ENCODE measurements at places on chromosomes 7 and 10. TPM values are rescaled to one million over a fixed set of nuclear protein-coding genes. Genes with fewer than 3 reads are reported as not detected.

DNA sequence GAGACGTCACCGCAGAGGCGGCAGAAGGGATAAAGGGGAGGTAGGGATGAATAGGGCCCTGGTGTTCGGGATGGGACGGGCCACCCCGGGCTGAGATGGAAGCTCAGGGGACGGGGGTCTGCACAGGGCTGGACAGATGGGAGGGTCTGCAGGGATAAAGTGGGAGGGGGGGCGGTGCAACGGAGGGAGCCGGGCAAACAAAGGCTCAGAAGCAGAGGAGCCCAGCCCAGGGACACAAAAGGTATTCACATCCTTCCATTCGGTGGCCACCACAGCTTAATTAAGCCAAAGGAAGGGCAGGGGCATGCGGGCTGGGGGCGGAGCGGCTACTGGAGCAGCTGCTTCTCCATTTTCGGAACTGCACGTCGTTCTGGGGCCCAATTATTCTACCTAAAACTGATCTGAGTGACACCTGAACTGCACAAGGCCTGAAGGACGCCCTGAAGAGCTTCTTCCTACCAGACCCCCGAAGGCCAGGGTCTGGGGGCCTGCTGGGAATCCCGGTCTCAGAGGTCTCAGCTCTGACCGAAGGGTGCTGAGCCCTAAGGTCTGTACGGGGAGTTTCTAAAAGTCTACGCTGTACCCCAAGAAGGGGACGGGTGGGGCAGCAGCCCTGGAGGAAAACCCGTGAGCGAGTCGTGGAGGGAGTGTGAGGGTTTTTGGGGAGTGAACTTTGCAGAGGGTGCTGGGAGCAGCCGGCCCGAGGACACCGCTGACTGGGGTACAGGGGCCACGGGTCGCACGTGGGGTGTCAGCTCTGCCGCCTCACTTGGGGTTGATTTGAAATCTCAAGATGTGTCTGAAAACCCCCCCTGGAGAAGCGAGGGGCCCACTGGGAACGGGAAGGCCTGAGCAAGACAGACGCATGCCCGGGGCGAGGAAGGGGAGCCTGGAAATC, 334.8 kb downstream of the DNAJB6 start:
- no peak for DNase-seq

DNA sequence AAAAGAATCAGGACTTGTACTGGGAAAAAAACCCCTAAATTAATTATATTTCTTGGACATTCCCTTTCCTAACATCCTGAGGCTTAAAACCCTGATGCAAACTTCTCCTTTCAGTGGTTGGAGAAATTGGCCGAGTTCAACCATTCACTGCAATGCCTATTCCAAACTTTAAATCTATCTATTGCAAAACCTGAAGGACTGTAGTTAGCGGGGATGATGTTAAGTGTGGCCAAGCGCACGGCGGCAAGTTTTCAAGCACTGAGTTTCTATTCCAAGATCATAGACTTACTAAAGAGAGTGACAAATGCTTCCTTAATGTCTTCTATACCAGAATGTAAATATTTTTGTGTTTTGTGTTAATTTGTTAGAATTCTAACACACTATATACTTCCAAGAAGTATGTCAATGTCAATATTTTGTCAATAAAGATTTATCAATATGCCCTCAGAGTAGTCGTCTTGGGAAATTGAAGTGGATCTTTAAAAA, 6.6 kb downstream of the EMX2 start:
- DNase-seq, result no peak

The ZNF804B gene
- not detected for total RNA-seq

The MUC12 gene
- total RNA-seq, result not detected

The INSYN2A gene
- total RNA-seq, result not detected

The GPC2 gene
- total RNA-seq, result 2.2 TPM

DNA sequence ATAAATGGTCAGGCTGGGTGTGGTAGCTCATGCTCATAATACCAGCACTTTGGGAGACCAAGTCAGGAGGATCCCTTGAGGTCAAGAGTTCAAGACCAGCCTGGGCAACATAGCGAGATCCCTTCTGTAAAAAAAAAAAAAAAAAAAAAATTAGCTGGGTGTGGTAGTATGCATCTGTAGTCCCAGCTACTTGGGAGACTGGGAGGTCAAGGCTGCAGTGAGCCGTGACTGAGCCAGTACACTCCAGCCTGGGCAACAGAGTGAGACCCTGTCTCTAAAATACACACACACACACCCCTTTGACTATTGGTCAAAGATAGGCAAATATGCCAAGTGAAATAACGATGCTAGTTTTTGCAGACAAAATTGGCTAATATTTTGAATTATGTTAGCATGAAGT, 80.6 kb downstream of the IGF2BP3 start:
- DNase-seq, result no peak

The ATOH7 gene
- not detected for total RNA-seq

The KAZALD1 gene
- total RNA-seq, result 1.1 TPM

DNA sequence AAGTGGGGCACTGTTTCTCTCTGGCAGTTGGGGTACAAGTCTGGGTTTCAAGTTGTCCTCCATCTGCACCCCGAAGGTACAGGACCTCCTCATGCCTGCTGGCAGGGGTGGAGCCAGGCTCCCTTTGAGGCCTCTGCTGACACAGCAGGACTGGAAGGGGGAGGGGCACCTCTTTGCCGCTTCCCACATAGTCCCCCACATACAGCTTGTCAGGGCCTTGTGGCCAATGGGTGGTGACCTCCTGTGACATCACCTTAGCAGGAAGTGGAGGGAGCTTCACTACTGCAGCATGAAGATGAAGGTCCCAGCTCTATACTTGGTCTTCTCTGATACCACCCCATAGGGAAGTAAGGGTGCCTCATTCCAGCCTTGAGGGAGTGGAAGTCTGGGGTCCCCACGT, 167.8 kb downstream of the RAMP3 start:
- no peak for DNase-seq

DNA sequence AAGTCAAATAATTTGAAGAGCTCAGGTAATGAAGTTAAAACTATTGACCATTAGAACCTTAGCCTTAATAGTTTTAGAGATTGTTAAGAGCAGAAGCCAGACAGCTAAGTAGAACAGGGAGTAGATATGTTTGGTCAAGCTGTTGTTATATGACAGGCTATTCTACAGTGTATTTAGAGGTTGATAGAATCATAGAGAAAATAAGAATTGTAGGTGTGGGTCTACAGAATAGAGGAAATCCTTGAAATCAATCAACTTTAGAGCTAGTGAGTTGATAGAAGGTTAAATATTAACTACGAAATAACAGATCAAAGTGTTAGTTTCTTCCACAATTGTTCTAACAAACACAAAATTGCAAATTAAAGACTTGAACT, 80.1 kb downstream of the DGKB start:
- DNase-seq, result no peak

The HACD1 gene
- 25.8 TPM for total RNA-seq

GRCh38 chr7:128405471-128406313, 4.1 kb downstream of the IMPDH1 start:
- no peak for DNase-seq

The KAT6B gene
- total RNA-seq, result 16.6 TPM

The EN2 gene
- total RNA-seq, result not detected

- DNase-seq, result no peak
These were observed 54.8 kb downstream of the CADPS2 start for GRCh38 chr7:122831436-122831835.

GRCh38 chr7:131110297-131111080, 217.2 kb upstream of the MKLN1 start:
- DNase-seq, result no peak

GRCh38 chr10:62754963-62755362, 49.6 kb upstream of the ADO start:
- no peak for DNase-seq

DNA sequence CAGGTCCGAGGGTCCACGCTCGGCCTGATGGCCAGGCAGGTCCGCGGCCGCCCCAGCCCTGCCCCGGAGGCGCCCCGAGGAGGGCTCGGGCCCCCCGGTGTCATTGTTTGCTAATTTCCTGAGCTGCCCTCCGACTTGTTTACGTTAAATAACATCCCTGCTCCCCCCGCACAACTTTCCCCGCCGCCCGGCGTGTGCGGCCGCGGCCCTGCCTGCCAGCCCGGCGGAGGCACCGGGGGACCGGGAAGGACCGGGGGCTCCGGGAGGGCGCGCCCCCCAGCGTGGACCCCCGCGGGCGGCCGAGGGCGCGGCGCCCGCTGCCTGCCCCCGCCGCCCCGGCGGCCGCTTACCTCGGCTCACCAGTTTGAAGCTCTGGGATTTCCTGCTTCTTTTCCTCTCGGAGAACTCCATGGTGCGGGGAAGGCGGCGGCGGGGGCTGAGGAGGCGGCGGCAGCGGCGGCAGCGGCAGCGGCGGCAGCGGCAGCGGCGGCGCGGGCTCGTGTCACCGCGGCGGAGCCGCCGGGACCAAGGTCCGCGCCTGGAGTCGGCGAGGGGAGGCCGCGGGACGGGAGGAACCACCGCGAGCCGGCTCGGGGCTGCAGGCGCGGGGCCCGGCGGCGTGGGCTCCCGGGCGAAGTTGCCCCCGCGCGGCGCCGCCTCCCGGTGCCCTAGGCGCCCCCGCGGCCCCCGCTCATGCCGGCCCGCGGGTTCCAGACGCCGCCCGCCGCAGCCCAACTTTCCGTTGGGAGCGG, 515 bp downstream of the BEND7 start:
- DNase-seq, result no peak

Measured in pulmonary artery endothelial cell (primary cell).